ENCODE measurements at places on chromosomes 2 and 18.
A peak's percentile ranks its signal among the peaks of the same experiment; 100 is the strongest.

GRCh38 chr2:51027442-51027841 is 4.5 kb downstream of the NRXN1 start:
- DNase-seq, result no peak

GRCh38 chr2:59180621-59181020 is 939.5 kb upstream of the FANCL start:
- no peak for DNase-seq

DNA sequence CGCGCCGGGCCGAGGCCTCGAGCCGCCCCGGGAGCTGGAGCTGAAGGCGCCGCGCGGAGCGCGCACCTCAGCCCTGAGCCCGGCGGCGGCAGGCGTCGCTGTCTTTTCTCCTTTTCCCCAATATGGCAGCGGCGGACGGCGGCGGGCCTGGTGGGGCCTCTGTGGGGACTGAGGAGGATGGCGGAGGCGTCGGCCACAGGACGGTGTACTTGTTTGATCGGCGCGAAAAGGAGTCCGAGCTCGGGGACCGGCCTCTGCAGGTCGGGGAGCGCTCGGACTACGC is 369 bp downstream of the SMCHD1 start:
- DNase-seq, result no peak

GRCh38 chr2:127995725-127996124 is 32.1 kb downstream of the SAP130 start:
- DNase-seq, result no peak

DNA sequence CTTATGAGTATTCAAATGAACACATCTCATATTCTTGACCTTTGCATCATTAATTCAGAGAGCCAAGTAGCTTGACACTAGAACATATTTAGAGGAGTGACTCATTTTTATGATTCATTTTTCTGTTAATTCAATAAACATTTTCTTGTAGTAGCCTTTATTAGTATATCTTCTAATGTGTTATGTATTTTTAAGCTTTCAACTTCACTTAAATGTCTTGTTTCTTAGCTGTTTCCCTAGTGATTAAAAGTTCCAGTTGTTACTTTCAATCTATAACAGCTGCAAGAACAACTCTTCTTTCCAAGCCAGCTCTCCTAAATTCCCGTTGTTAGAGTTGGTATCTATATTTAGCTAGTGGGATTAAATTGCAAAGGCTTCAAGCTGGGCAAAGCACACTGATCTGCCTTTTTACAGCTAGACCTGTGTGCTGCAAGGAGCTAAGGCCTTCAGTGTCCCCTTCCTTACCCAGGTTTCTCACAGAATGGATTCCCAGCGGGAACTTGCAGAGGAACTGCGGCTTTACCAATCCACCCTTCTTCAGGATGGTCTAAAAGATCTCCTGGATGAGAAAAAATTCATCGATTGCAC is at the start of gene KLHL41:
Gene KLHL41, plus strand, starts transcription at position 405 of the 588 bp plus-strand sequence. Its CDS starts 77 bp downstream, at position 482.
- no peak for DNase-seq

DNA sequence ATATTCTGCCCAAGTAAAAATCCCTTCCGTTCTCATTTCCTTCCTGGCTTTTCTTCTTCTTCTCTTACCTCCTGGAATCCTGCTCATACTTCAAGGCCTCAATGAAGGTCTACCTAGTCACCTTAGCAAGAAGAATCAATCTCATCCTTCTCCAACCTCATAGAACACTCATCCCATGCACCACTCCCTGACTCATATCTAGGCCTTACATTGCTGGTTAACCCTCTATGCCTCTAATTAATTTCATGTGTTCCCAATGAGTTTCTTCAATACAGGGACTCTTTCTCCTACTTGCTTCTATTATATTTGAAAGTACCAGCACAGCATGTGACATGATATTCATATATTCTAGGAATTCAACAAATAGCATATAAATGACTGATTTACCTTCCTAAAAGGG is 63.0 kb downstream of the BCL11A start:
- no peak for DNase-seq

- DNase-seq, result no peak
These were observed 49.4 kb downstream of the TWIST2 start for GRCh38 chr2:238897122-238897880.

DNA sequence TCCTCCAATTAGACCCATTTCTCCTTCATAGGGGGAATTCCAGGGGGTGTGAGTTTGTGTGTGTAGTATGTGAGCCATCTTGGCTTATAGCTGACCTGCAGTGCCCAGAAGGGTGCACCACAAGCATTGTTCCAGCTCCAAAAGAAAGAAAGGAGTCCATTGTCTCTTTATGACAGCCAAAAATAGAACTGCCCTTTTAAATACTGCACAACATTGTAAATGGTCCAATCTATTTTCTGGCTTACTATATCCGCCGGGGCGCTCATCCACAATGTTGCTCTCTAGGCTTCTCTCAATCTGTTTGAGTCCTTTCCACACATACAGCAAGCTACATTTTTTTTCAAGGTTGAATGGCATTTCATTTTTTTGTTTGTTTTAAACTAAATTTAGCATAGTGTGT is 517.5 kb downstream of the STK39 start:
- peak; percentile 17 for DNase-seq

- no peak for DNase-seq
These were observed 56.5 kb downstream of the KCNE4 start for GRCh38 chr2:223108351-223109050.

DNA sequence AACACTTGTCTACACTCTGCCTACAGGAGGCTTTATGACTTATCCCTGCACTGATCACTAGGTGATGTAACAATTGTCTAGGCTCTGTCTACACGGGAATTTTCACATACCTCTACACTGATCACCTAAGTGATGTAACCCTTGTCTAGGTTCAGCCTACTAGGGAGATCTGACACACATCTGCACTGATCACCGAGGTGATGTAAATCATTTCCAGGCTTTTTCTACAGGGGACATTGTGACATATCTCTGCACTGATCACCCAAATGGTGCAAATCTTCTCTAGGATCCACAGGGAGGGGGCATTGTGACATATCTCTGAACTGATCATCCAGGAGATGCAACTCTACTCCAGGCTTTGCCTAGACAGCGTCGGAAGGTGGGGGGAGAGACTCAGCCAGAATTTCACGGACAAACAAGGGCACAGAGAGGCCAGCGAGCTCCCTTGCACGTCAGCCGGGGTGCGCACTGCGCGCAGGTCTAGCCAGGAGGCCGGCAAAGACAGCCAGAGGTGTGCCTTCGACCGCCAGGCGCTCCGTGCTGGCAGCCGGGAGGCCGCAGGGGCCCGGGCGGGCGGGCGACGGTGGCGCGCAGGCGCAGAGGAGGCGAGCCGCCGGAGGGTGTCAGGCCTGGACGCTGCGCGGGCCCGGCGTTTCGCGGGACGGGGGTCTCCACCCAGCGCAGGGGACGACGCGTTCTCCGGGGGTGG is 46.9 kb upstream of the USP14 start:
- peak; percentile 61 for DNase-seq

DNA sequence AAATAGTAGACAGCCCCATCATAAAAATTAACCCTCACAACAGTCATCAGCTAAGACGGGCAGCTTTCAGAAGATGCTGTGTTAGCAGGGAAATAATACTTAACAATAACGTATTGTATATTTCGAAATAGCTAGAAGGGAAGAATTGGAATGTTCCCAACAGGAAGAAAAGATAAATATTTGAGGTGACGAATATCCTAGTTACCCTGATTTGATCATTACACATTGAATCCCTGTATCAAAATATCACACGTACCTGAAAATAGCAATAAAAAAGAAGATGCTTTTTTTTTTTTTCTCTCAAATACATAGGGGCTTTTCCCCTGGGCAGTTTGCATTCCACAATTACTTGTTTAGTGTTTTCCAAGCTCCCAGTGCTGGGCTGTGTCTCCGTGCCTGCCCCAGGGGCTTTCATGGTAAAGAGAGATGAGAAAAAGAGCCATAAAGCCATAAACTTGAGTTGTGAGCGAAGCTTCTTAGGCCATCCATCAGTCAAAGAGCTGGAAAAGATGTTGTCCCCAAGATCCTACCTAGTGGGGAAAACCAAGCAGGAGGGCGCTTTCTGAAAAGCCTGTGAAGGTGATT is 183.0 kb upstream of the REV1 start:
- DNase-seq, result no peak
